ENCODE measurements at places on chromosomes 7 and 10.

DNA sequence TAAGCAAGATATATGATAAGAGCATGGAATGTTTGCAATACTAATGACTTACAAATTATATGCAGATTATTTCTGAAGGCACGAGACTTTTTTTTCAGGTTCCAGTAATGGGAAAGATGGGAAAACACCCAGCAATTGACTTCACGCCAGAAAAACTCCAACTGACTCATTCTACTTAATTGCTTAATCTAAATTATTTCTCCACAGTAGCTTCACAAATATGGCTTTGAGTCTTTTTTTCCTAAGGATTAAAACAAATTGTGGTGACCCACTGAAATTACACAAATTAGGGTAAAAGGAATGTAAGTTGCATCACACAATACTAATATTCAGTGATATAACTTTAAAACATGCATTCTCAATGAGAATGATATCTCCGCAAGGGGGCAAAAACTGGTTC, 138.7 kb downstream of the GNAI1 start:
- no peak for DNase-seq

GRCh38 chr7:1024331-1024841, 20.0 kb upstream of the GPR146 start:
- no peak for DNase-seq

DNA sequence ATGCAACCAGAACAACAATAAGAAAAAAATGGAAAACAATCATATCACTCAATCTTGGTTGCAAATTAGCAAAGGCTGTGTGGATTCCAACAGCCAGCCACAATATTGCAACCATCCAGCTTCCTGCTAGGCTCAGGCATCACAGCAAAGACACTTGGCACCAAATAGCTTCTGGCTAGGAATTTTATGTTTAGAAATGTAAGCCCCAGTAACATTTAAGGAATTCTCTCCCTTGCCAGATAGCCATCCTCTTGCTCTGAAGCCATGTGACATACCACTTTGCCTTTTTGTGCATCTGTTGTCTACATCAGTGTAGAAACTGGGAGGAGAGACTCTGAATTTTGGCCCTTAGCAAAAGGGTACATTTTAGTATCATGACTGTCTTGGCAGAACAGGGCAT, 22.2 kb downstream of the MKX start:
- DNase-seq: no peak

DNA sequence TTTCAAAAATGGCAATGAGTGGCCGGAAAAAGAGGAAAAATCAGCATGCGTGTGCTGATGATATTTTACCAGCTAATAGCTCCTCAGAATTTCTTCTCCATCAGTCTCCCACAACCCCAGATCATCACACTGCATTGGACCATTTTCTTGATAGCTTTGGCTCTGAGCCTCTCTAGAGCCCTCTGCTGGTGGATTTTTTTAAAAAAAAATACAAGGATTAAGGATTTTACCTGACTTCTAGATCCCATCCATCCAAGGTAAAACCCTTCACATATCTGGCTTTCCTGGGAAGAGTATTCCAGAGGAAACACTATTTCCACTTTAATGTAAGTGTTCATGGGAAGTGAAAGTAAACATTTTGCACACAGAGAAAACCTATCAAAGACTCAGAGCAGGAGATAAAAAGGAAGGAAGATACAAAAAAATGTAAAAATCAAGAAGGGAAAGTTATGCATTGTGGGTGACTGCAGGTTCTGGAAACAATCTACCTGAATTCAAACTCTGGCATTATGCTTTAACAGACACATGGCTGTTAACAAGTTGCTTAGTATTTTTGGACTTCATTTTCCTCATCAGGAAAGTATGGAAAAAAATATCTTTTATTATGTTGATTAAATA, 380.9 kb downstream of the LRRTM3 start:
- no peak for DNase-seq

- no peak for DNase-seq
Observed at GRCh38 chr7:86013662-86014061, 630.0 kb upstream of the GRM3 start.

- DNase-seq: no peak
Observed at GRCh38 chr7:80732630-80733029, 94.2 kb downstream of the CD36 start.

DNA sequence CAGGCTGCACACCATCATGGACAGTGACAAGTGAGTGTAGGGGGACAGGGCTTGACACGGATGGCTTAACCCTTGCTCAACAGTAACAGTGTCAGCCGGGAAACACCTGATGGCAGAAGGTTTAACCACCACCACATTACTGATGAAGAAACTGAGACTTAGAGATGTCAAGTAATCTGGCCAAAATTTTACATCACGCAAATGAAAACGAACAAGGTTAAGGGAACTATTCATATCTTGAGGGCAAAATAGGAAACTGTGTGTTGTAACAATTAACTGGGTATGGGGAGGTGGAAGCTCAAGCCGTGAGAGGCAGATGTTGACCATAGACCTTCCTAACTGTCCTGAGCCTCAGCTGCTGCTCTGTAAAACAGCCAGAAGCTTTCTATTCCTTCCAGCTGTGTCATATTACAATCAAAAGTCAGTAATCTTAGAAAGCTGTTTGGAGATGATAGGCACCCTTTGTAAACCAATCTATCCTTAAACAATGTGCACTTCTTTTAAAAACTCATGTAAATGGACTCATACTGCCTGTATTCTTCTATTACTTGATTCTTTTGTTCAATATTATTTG, 68.4 kb downstream of the ABCC2 start:
- DNase-seq: no peak

DNA sequence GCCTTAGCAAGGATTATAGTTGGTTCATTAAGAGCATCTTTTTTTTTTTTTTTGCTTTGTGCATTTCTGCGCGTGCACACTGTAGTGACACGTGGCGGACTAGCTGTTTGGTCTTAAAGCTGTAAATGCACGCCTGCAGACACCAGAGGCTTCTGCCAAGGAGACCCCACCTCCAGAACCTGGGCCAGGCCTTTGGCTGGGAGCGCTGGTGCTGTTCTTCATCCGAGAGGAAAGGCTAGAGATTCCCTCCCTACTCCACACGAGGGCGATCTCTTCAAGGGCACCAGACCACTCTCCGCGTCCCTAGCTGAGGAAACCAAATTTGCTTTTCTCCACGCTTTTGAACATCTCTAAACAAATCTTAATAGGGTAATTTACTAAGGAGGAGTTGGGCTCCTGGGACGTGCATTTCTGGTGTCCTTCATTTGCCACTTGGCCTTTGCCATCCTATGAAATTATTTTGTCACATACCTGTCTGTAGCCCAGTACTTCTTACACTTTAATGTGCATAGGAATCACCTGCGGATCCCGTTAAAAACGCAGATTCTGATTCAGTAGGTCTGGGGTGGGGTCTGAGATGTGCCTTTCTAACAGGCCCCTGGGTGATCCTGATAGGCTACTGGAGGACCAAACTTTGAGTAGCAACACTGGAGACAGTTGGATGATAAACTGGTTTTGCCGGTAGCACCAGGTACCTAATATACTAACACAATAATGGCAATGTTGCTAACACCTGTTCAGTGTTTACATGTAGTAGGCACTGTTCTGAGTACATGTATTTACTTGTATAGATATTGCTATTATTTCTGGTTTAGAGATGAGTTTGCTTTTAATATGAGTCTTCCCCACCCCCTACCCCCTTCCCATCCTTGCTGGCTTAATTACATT, 1.3 kb upstream of the SLC26A5 start:
- DNase-seq: no peak

DNA sequence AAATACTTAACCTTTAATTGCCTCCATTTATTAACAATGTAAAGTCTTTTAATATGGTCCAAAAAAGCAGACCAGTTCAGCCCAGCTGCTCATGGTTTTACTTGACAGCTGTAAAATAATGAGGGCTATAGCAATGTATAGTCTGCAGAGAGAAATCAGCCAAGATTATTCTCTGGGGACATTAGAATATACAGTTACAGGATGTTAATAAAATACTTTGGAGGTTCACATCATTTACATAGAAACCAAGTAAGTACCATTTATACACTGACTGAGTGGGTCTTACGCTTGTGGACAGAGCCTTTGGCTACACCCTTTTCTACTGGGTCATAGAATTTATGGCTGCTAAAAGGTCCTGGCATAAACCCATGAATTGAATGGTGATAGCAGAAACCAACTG, 340.7 kb upstream of the CELF2 start:
- no peak for DNase-seq

DNA sequence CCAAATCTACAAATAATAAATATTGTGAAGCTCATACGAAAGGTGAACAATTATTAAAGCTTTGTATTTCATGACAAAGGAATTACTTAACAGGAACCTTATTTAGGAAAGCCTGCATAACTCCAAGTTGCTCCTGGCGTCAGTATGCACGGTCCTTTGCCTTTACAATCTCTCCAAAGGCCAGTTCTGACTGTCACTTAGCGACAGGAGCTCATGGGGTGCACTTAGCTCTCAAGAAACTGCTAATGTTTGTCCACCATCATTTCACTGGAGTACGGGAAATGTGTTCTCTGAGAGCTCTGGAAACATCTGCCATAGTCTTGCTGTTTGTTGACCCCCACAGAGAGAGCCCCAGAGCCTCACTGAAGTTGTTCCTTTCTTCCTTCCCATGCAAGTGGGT, 781.5 kb upstream of the POM121L12 start:
- DNase-seq: no peak

- no peak for DNase-seq
Observed at GRCh38 chr10:78563314-78563713, 505.5 kb upstream of the ZMIZ1 start.

DNA sequence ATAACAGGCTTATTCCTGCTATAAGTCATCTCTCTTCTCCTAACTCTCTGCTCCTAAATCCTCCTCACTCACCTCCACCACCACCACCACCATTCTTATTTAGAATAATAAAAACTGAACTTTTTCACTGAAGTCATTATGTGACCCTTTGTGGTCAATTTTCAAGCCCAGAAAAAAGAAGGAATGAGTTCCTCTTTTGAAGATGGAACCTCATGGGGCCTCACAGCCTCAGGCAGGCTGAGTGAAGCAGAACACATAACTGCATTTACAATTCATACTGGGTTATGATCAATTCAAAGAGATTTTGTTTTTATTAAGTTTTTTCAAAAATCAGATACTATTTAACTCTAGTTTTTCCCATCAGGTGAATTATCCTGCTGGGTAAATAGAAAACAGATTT, 29.8 kb downstream of the PNLIPRP3 start:
- no peak for DNase-seq

GRCh38 chr10:59741583-59741982, 11.7 kb downstream of the MRLN start:
- no peak for DNase-seq

GRCh38 chr7:1015196-1016121, 28.9 kb upstream of the GPR146 start:
- DNase-seq: no peak

DNA sequence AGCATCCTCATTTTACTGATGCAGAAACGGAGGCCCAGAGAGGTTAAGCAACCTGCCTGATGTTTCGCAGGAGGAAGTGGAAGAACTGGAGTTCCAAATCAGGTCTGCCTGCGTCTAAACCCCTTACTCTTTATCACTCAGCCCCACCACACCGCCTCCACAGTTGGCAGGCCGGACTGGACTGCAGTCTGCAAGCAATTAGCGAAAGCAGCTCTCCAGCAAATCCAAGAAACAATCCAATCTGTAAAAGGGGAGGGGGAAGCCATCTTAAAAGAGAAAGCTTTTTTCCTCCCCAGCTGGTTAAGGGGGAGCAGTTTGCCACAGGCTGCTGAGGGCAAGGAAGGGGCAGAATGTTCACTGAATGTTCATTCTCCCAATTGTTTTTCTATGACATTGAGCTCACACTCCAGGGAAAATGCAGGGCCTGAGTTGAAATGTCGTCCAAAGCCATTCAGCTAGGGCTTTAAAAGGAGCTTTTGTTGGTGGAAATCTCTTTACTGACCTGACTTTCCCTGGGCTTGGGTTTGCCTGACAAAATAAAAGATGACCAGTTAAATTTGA, 350.1 kb downstream of the RNLS start:
- no peak for DNase-seq

DNA sequence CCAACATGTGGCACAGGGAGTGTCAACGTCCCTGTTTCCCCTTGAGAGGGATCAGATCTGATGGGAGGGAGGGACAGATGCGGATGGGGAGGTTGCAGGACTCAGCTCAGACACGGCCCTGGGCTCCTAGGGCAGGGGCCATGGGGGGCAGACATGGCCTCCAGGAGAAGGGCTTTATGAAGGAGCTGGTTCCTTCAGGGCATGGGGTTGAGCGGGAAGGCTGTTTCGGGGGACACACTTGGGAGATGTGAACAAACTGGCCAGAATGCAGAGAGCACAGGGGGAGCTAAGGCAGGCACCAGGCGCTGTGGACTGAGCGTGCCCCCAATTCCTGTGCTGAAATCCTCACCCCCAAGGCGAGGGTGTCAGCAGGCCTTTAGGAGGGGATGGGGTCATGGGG, 581.9 kb upstream of the FOXK1 start:
- DNase-seq: no peak

- no peak for DNase-seq
Observed at GRCh38 chr7:57364933-57365710, 84.9 kb upstream of the ZNF716 start.

GRCh38 chr7:130938661-130939060, 204.7 kb upstream of the KLF14 start:
- no peak for DNase-seq

DNA sequence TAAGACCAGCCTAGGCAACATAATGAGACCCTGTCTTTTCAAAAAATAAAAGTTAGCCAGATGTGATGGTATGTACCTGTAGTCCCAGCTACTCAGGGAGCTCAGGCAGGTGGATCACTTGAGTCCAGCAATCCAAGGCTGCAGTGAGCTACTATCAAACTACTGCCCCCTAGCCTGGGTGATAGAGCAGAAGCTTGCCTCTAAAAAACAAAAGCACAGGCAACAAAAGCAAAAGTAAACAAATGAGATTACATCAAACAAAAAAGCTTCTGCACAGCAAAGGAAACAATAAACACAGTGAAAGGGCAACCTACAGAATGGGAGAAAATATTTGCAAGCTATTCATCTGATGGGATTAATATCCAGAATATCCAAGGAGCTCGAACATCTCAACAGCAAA, 65.4 kb downstream of the FANK1 start:
- no peak for DNase-seq

DNA sequence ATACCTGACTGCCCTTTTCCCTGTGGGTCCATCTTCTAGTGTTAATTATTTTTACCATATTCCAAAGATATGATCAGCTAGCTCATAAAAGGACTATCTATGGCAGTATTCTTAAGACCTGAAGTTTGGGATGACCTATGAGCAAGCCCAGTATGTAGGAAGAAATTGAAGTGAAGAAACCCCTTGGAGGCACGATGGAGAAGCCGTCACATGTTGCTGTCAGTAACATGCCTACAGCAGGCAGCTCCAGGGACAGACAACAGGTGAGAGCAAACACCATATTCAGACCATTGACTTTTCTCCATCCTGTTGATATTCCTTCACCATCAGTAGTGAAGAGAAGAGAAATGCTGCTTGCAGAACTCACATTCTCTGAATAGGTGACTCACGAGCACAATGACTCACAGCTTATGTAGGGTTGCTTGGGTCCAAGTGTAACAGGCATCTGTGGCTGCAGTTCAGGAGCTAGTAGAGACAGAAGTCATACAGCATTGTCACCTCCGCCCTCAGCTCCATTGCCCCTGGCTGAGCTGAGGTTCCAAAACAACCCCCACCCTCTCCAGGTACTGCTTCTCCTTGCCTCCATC, 8.4 kb upstream of the LYZL2 start:
- DNase-seq: no peak

- no peak for DNase-seq
Observed at GRCh38 chr7:130273081-130273932, 6.6 kb downstream of the CPA2 start.

GRCh38 chr10:131843881-131844284, 56.9 kb upstream of the PPP2R2D start:
- no peak for DNase-seq
